ENCODE measurements at places on chromosomes 1 and 21. TPM values are rescaled to one million over a fixed set of nuclear protein-coding genes. Genes with fewer than 3 reads are reported as not detected.

The NBPF4 gene
- not detected for polyA plus RNA-seq

GRCh38 chr1:34425785-34426184, 249.1 kb downstream of the C1orf94 start:
- DNase-seq, result no peak
- H3K4me1 ChIP-seq, result no peaks in the 10 kb centered on the region
- H3K27ac ChIP-seq, result no peak overlapping the region
- no peaks in the 10 kb centered on the region for H3K27me3 ChIP-seq
- no peaks in the 10 kb centered on the region for H3K36me3 ChIP-seq
- H3K4me3 ChIP-seq, result no peak overlapping the region

GRCh38 chr1:152228831-152229230, 4.8 kb upstream of the HRNR start:
- no peak for DNase-seq
- no peak overlapping the region for H3K4me3 ChIP-seq
- H3K4me1 ChIP-seq, result no peaks in the 10 kb centered on the region
- H3K27ac ChIP-seq, result no peak overlapping the region
- no peaks in the 10 kb centered on the region for H3K36me3 ChIP-seq

GRCh38 chr1:61436491-61437120, 288.3 kb downstream of the TM2D1 start:
- no peak overlapping the region for H3K4me3 ChIP-seq
- no peaks in the 10 kb centered on the region for H3K27me3 ChIP-seq
- no peak overlapping the region for H3K27ac ChIP-seq
- DNase-seq, result no peak
- H3K36me3 ChIP-seq, result no peaks in the 10 kb centered on the region

- DNase-seq, result no peak
- H3K27ac ChIP-seq, result peak overlapping the region; percentile 77
- peaks cover 8% of the 10 kb centered on the region for H3K27me3 ChIP-seq
- peaks cover 69% of the 10 kb centered on the region for H3K4me1 ChIP-seq
- H3K4me3 ChIP-seq, result peak overlapping the region; percentile 34
- H3K36me3 ChIP-seq, result no peaks in the 10 kb centered on the region
These were observed 9.7 kb downstream of the TLR5 start for GRCh38 chr1:223133306-223133823.

Measured in spleen (tissue), 13 donors.